ENCODE measurements at places on chromosomes 12 and 14. TPM values are rescaled to one million over a fixed set of nuclear protein-coding genes. Genes with fewer than 3 reads are reported as not detected.

DNA sequence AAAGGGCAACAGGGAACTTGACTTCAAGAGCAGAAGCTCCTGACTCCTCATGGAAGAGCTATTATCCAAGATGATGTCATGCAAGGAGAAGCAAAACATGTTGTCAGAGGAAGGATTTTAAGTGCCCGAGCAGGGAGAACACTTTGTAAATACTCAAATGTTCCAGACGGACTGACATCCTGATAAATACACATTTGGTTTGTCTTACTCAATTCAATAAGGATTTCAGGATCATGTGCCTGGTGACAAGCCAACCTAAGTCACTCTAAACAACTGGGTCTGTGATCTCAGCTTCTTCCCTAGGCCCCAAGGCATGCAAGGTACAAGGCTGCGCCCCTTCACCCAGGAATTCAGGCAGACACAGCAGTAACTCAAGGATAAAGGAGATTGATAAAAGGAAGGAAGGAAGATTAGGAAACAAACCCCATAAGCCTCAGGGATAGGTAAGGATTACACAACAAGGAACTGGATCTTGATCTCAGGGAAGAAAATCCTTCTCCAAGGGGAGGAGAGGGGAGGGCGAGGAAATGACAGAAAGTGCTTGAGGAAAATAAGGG lies 26.8 kb upstream of the CEBPE start:
- no peak for DNase-seq

GRCh38 chr12:100993916-100994450 lies 199.4 kb downstream of the ANO4 start:
- DNase-seq: no peak

DNA sequence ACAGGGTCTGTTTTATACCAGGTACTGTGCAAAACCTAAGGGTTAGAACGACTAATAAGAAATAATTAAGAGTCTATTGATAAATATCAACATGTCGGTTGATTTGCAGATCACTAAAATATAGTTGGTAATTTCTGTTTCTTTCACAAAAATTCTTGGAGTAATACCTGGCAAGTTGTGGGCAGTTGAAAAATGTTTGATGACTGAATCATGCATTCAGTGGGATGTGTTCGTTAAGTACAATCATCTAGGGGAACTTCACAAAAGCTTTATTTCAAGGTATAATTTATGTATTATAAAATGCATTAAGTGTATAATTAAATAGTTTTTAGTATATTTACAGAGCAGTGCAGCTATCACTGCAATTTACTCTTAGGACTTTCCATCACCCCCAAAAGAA lies 120.0 kb downstream of the KCNA5 start:
- peak; percentile 62 for DNase-seq

DNA sequence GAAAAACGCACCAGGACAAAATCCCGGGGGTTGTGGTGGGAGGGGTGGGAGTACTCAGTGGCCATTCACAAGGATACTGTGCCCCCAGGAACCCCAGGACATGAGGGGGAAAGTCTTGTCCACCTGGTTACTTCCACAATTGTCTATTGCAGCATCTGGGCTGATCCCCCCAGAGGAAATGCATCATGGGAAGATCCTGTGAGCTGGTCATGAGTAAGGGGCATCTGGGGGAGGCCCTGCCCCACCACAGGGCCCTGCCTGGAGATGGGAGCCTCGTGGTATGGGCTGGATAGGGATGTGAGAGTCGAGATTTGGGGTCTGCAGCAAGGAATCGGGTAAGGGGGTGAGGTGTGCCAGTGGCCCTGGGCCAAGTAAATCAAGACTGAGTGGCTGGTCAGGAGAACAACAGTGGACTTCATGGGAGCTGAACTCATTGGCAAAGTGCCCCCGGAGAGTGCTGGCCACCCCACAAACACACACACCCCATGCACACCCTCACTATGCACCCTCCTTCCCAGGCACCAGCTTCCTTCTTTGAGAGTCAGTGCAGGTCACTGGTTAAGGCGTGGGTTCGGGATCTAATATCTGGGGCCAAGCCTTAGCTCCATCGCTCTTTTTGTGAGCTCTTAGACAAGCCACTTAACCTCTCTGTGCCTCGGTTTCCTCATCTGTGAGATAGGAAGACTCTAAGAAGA lies 3.0 kb upstream of the SERPINA1 start:
- no peak for DNase-seq

The NGB gene
- not detected for total RNA-seq

The SOAT2 gene
- total RNA-seq: 0.22 TPM

GRCh38 chr12:73665193-73665592 lies 872.4 kb upstream of the ATXN7L3B start:
- DNase-seq: no peak

The TMEM63C gene
- 0.20 TPM for total RNA-seq

DNA sequence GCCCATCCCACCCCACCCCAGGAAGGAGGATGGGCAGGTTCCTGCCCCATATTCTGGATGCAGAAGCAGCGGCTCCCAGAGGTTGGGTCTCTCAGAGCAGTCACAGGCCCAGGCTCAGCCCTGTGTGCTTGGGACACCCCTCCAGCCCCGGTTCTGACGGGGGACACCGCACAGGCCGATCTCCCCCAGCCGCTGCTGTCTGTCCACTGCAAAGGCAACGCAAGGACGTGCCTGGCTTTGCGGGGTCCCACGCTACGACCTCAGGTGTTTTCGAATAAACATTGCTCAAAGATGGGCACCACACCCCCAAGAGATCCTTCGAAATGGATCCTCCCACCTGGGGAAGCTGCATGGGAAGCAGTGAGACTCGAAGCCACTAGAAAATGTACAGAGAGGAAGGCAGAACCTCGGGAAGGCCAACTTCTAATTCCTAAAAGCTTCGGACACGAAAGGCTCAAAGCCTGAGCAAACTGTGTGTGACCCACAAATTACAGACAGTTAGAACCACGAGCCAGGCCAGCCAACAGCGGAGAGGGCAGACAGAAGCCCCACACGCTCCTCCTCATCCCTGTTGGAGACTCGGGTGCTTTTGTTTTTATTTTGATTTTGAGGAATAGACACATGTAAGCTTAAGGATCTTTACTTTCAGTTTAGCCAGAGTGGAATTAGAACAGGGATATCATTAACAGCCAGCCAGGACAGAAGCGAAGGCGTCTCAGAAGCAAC lies 10.8 kb downstream of the C14orf180 start:
- DNase-seq: no peak
